ENCODE measurements at places on chromosomes 16 and 17.

DNA sequence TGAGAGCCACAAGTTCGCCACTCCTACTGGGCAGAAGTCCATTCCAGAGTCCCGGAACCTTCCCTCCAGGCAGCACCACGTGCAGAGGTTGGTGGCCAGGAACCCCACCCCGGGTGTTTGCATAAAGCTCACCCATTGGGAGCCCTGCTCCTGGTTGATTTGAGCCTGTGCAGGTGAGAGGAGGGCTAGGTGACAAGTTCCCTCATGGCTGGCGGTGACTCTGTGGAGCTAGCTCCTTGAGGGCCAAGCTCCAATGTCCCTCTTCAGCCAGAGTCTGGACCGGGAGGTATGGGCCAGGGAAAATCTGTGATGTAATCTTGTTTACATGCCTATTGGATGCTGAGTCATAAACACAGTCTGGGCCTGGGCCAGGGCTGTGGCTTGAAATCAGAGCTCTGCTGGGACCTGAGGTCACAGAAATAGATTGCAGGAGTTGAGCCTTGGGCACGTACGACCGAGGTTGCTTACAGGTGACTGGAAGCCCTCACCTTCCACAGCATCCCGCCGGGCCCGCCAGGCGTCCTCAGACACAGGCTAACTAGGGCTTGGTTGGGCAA is 118.9 kb downstream of the AATF start:
- DNase-seq = no peak
- H3K4me3 ChIP-seq = no peak overlapping the region
- H3K27me3 ChIP-seq = no peaks in the 10 kb centered on the region
- H3K27ac ChIP-seq = no peak overlapping the region

- peaks cover 95% of the 10 kb centered on the region for H3K36me3 ChIP-seq
- H3K4me3 ChIP-seq = no peak overlapping the region
- H3K4me1 ChIP-seq = no peaks in the 10 kb centered on the region
Measured at GRCh38 chr17:45086865-45087503, 25.9 kb downstream of the NMT1 start.

- no peaks in the 10 kb centered on the region for H3K27me3 ChIP-seq
- H3K27ac ChIP-seq = peak overlapping the region; percentile 91
- H3K36me3 ChIP-seq = peaks cover 69% of the 10 kb centered on the region
- H3K4me1 ChIP-seq = peaks cover 47% of the 10 kb centered on the region
Measured at GRCh38 chr16:11253009-11253994, 2.7 kb downstream of the SOCS1 start.

- no peaks in the 10 kb centered on the region for H3K27me3 ChIP-seq
- H3K36me3 ChIP-seq = 0 out of 2 replicates have a peak, but pooled peaks cover 7% of the 10 kb centered on the region
- peak; percentile 2 for DNase-seq
- no peaks in the 10 kb centered on the region for H3K4me1 ChIP-seq
Measured at GRCh38 chr17:58305626-58306025, 23.0 kb downstream of the TSPOAP1 start.

DNA sequence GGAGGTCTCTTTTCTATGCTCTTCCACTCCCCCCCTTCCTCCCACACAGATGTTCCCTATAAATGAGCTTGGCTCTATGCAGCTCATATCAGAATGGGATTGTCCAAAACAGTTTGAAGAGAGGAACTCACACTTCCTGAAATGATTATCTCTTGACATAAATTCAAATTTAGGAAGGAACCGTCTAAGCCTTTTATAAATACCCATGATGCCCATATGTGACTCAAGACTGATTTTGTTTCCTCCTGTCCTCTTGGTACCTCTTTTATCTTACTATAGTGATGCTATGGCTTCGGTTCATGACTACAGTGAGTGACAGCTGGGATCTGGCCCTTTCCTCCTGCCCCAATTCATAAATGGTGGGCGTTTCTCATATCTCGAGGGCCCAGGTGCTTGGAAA is 16.6 kb upstream of the TERF2 start:
- no peaks in the 10 kb centered on the region for H3K27me3 ChIP-seq
- no peak overlapping the region for H3K27ac ChIP-seq
- DNase-seq = no peak
- H3K4me1 ChIP-seq = no peaks in the 10 kb centered on the region

GRCh38 chr17:42670789-42671657 is 5.8 kb downstream of the PLEKHH3 start:
- H3K27ac ChIP-seq = no peak overlapping the region
- peaks cover 8% of the 10 kb centered on the region for H3K27me3 ChIP-seq
- peaks cover 17% of the 10 kb centered on the region for H3K4me1 ChIP-seq
- no peak overlapping the region for H3K4me3 ChIP-seq
- H3K36me3 ChIP-seq = peaks cover 33% of the 10 kb centered on the region
- DNase-seq = no peak

DNA sequence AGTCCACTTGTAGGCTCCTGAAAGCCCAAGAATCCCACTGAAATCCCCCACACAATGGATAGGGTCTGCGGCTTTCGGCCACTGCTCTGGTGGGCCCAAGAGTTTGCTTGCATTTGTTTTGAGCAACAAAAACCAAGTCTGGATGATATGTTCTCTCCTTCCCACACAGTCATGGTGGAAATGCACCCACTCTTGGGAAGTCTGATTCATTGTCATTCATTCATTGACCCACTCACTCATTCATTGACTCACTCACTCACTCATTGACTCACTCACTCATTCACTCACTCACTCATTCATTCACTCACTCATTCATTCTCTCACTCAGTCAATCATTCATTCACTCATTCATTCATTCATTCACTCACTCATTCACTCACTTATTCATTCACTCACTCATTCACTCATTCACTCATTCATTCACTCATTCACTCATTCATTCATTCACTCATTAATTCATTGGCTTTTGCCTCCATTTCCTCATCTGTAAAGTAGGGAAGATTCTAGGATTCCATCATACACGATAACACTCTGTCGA is 2.2 kb upstream of the CA5A start:
- no peak for DNase-seq
- H3K4me1 ChIP-seq = no peaks in the 10 kb centered on the region
- no peaks in the 10 kb centered on the region for H3K27me3 ChIP-seq
- H3K4me3 ChIP-seq = no peak overlapping the region
- H3K36me3 ChIP-seq = no peaks in the 10 kb centered on the region
- no peak overlapping the region for H3K27ac ChIP-seq

GRCh38 chr16:84517366-84517765 is 12.9 kb upstream of the MEAK7 start:
- no peaks in the 10 kb centered on the region for H3K36me3 ChIP-seq
- no peaks in the 10 kb centered on the region for H3K4me1 ChIP-seq

- H3K4me1 ChIP-seq = peaks cover 14% of the 10 kb centered on the region
- no peak overlapping the region for H3K27ac ChIP-seq
- no peaks in the 10 kb centered on the region for H3K36me3 ChIP-seq
- no peak for DNase-seq
- H3K4me3 ChIP-seq = no peak overlapping the region
Measured at GRCh38 chr16:8676737-8677375, 2.4 kb downstream of the ABAT start.

GRCh38 chr17:55607731-55608341 is 96.6 kb upstream of the SMIM36 start:
- peak; percentile 44 for DNase-seq
- peaks cover 5% of the 10 kb centered on the region for H3K27me3 ChIP-seq
- no peak overlapping the region for H3K27ac ChIP-seq
- peaks cover 16% of the 10 kb centered on the region for H3K4me1 ChIP-seq
- H3K4me3 ChIP-seq = no peak overlapping the region
- no peaks in the 10 kb centered on the region for H3K36me3 ChIP-seq

DNA sequence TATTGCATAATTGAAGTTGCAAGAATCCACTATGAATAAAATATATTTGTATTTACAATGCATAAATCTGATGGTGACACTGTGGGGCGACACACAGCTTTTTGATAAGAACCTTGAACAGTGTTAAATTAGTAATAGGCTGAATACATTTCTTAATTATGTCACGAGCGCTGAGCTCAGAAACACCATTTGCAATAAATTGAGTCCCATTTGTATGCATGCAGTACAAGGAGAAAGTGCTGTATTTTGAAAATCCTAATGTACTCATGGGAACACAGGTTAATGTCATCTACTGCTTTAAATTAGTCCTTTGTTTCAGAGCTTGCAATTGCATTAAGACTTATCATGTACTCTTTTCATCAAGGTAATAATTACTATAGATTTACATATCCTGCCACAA is 579.5 kb downstream of the RBFOX1 start:
- H3K4me3 ChIP-seq = no peak overlapping the region
- DNase-seq = no peak
- no peaks in the 10 kb centered on the region for H3K4me1 ChIP-seq
- H3K27me3 ChIP-seq = no peaks in the 10 kb centered on the region
- no peak overlapping the region for H3K27ac ChIP-seq

DNA sequence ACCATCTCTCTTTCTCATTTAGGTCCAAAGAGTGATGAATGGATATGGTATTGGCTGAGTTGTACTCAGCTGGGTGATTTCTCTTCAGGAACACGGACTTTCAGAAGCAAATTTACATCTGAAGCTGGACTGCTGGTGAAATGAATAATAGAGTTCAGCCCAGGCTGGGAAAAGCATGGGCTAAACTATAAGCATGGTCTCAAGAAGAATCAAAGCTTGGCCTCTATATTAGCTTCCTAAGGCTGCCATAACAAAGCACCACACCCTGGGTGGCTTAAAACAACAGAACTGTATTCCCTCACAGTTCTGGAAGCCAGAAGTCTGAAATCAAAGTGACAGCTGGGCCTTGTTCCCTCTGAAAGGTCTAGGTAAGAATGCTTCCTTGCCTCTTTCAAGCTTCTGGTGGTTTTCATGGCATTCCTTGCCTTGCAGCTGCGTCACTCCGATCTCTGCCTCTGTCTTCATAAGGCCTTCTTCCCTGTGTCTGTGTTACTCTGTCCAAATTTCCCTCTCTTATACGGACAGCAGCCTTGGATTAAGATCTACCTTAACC is 89.8 kb upstream of the CES5A start:
- H3K27ac ChIP-seq = no peak overlapping the region
- DNase-seq = no peak
- peaks cover 12% of the 10 kb centered on the region for H3K27me3 ChIP-seq
- H3K4me3 ChIP-seq = no peak overlapping the region
- H3K4me1 ChIP-seq = no peaks in the 10 kb centered on the region

Measured in DND-41 (cell line).